Iris pigment epithelial cell (primary cell): ENCODE measurements at places on chromosomes 7 and 10.
A peak's percentile ranks its signal among the peaks of the same experiment; 100 is the strongest.

DNA sequence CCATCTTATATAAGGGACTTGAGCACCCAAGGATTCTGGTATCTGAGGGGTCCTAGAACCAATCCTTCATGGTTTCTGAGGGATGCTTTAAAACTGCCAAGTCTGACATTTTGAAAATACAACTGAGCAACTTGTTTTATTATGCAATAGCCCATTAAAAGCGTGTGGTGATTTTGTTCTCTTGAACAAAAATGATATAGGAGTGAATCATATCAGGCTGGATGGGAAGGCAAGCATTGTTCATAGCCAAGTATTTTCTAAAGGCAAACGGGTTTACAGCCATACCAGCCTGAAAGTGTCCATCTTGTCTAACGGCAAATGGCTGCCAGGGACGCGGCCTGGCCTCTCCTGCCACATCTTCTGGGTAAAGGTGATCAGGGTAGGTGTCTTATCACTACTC lies 23.4 kb downstream of the RPP38 start:
- DNase-seq: peak; percentile 90

GRCh38 chr7:115941703-115942268 lies 88.8 kb downstream of the TFEC start:
- peak; percentile 36 for DNase-seq

GRCh38 chr7:133481676-133482075 lies 228.8 kb downstream of the EXOC4 start:
- peak; percentile 86 for DNase-seq

- peak; percentile 57 for DNase-seq
Observed at GRCh38 chr7:108014747-108015682, 12.1 kb upstream of the LAMB1 start.

DNA sequence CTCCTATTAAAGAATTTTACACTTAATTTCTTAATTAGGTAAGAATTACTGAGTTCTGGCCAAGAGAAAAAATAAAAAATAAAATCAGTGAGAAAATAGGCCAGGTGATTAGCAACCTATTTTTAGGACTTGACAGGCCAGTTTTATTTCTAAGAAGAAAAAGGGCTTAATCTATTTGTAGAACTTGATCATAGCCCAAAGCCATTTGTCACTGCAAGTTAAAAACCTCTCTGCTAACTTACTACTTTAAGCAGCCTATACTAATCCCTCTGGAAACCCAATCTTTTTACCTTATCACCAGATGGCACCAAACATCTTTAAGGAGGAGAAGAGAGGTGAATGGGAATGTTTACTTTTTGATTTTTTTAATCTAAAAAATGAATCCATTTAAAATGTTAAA lies 222.1 kb upstream of the RHOBTB1 start:
- DNase-seq: no peak

GRCh38 chr7:101156866-101157589 lies 2.8 kb downstream of the AP1S1 start:
- no peak for DNase-seq

DNA sequence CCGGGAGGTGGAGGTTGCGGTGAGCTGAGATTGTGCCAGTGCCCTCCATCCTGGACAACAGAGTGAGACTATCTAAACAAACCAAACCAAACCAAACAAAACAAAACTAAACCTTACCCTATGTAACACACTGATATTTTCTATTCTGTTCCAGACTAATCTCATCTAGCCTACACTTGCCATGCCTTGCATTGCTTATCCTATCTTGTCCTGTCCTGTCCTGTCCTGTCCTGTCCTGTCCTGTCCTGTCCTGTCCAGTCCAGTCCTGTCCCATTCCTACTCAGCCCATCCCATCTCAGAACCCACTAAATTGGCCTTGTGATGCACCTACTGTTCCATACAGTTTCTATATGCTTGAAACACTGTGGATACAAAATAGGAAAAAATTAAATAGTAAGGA lies 64.7 kb upstream of the HDAC9 start:
- DNase-seq: no peak

GRCh38 chr7:105621176-105621575 lies 39.9 kb upstream of the EFCAB10 start:
- DNase-seq: no peak

DNA sequence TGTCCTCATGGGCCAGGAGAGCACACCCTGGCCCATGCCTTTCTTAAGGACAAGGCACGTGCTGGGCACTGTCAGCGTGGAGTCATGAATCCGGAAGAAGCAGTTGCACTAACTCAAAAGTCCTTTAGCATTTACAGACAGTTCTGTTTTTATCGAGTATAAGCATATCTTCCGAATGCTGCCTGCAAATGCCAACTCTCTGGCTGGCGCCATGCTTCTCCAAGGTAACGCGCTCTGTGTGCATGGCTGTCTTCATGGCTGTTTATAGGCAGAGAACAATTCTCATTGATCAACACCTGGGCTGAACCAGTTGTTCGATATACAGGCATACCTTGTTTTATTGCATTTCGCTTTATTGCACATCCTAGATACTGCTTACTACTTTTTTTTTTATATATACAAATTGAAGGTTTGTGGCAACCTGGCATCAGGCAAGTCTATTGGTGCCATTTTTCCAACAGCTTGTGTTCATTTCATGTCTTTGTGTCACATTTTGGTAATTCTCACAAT lies 28.0 kb upstream of the ZNRF2 start:
- DNase-seq: no peak

DNA sequence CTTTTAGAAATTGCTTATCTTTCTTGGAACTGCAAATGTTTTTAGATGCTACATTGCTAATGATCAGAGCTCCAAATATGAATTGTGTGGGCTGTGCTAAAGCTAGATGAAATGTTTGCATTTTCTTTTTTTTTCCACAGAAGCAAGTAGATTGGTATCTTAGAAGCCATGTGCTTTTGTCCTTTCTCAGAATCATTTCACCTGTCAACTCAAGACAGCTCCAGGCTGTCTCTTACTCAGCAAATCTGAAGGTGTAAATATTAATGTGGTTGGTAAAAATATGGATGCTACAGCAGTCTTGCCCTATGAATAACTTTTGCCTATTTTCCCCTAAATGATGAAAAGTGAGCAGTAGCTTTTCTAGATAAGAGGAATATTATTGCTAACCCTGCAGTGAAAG lies 41.2 kb downstream of the AP3M1 start:
- DNase-seq: no peak

DNA sequence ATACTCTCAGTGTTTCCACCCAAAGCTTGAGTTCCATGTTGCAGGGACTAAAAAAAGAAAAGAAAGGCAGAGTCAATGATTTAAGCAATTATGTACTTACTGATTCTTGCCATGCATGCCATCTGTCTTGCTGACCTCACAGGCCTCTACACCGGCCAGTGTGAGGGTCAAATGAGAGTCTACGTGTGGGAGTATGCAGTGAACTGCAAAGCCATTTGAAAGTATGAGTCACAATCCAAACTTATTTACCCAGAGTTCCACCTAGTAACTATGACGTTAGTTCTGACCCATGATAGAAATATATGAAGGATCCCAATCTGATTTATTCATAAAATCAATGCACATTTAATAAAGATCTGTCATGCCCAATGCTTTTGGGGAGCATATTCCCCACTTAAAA lies 26.5 kb downstream of the PDE1C start:
- peak; percentile 38 for DNase-seq

DNA sequence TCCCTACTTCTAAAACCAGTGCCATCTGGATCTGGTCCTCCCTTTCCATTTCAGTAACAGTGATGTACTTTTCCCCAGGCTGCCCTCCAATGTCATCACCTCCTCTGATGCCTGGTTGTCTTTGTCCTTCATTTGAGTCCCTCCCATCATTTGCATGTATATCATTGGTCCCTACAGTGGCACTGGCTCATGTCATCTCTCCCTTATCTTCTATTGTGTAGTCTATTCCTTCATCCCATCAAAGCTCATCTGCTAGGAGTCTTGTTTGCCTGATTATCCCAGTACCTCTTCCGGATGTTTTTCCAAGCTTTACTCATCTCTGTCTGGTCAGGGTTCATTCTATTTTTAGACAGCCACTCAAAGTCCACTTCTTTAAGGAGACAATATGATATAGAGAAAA lies 292.9 kb upstream of the BMPER start:
- no peak for DNase-seq

DNA sequence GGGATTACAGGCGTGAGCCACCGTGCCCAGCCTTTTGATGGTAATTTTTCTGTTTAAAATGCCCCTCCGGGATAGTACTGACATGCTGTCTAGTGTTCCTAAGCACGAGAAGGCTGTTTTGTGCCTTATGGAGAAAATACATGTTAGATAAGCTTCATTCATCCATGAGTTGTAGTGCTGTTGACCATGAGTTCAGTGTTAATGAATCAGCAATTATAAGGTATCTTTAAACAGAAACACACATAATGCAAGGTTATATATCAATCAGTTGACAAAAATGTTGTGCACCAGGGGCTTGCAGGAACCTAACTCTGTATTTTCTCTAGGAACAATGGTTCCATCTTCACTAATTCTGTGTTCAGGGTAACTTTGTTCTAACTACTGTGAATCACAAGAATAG lies 30.8 kb upstream of the HECW1 start:
- DNase-seq: no peak

DNA sequence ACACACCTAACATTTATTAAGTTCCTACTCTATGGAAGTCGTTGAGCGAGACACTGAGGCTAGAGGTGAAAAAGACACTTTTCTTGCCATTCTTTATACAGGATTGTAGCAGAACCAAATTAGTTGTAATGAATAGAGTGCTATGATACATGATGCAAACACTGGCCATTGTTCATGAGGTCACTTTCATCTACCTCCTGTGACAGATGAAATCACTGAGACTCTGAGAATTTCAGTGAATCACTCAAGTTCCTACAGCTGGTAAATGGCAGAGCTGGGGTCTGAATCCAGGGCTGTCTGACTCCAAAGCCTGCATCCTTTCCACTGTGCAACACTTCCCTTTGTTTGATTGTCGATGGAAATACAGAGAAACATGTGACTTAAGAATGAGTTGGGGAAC lies 657.6 kb downstream of the LRMDA start:
- no peak for DNase-seq

DNA sequence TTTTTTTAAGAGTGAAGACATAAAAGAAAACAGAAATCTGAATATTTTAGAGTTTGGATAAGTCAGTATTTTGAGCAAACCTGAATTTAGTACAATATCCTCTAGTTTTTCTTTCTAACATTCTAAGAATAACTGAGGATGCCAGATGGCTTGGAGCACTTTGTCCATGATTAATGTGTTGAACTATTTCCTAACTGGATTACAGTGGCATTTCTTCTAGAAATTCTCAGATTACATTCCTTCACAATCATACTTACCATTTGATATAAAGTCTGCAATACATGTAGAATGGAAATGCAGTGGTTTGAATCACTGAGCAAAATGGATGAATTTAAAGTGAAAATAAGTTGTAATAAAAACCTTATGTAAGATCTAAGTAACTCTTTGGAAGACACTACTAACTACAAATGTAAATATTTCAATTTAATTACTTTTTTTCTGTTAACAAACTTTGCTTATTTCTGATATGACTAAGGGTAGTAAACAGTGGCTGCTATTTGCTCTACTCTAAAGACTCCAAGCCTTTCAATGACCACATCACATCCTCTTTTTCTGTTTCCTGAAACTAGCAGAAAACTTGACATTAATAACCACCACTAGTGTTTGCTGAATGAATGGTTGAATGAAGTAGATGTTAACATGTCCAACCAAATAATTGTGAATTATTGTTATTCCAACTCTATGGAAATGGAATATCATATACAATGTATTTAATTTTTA lies 102.8 kb downstream of the PRKG1 start:
- peak; percentile 83 for DNase-seq

DNA sequence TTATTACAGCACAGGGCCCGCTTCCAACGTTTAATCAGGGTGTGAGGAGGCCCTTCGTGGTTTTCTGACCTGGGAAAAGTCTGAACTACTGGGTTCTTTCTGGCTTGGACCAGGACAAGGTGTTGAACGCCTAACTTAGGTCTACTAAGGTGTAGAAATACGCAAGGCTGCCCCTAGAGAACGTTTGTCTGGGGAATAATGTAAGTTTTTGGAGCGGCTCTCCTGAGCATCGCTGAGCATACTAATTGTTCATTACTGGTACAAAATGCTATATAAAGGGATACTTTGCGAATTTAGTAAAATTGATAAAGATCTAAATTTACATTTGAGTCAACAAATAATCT lies 32.4 kb upstream of the TOMM7 start:
- no peak for DNase-seq

- peak; percentile 41 for DNase-seq
Observed at GRCh38 chr7:151060416-151061212, 1.2 kb downstream of the SLC4A2 start.

GRCh38 chr7:137418841-137419240 lies 75.3 kb upstream of the PTN start:
- no peak for DNase-seq

DNA sequence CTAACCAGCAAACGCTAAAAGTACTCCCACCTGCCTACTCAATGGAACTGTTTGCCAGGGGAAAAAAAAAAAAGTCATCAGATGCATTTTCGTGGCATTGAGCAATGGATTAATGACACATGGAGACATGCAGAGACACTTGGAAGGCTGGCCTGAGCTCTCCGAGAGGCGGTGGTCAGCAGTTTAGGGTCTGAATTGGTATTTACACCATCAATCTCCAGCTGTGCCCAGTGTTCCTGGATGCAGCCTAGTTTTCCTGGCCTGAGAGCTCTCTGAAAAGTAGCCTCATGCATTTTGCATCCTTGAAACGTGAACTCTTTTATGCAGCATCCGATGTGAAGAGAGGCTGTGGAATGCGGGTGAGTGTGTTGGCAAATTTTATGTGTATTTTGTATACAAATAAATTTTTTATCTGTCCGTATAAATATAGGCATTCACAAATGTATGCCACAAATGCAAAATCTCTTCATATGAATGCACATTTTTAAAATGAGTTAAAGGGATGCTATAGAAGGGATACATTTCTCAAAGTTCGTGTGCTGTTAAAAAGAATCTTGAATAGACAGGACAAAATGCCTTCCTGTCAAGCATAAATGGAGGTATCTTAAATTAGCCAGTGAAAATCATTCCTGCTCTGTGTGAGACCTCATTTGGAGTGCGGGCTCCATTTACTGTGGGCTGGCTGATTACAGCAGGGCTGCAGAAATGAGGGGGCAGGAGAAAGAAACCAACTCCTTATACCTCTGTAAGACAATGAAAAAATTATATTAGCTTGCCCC lies 137.7 kb upstream of the PFKP start:
- no peak for DNase-seq

GRCh38 chr10:106515206-106515790 lies 649.2 kb downstream of the SORCS1 start:
- peak; percentile 19 for DNase-seq

- DNase-seq: no peak
Observed at GRCh38 chr7:67786021-67786420, 789.4 kb downstream of the TYW1 start.

DNA sequence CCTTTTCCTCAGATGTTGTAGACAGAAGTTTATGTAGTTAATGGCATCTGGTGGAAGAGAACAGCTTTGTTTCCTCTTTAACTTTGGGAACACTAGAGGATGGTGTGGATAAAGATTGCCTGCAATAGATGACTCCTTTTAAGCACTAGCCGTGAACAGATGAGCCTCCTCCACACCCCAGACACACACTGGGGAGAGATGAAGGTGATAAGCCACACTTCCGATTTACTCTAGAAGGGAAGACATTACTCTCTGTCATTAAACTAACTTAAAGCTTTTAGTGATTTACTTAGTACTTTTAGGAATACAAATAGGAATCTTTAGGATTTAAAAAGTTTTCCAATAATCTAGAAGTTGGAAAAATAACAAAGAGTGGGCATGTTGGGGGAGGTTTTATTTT lies 6.8 kb downstream of the HSPA14 start:
- DNase-seq: no peak
